ENCODE measurements at places on chromosomes 4 and X.

GRCh38 chr4:104123021-104123420, 371.7 kb downstream of the CXXC4 start:
- H3K36me3 ChIP-seq, result no peaks in the 10 kb centered on the region
- no peak overlapping the region for H3K27ac ChIP-seq
- no peaks in the 10 kb centered on the region for H3K27me3 ChIP-seq
- DNase-seq, result no peak
- H3K4me3 ChIP-seq, result no peak overlapping the region

DNA sequence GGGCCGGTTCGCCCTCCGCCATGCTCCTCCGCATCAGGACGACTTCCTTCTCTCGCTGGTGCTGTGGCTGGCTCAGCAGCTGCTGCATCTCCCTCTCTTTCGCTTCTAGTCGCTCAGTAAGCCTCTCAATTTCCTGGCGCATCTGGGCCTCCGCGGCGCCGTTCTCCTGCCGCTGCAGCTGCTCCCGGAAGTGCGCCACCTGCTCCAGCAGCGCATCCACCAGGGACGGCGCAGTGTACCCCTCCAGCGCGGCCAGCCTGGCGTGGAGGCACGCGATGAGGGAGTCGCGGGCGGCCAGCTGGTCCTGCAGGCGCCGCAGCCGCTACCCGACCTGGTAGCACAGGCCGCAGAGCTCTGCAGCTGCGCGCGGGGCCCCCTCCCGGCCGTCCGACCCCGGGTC, 97.4 kb upstream of the MED14 start:
- H3K36me3 ChIP-seq, result no peaks in the 10 kb centered on the region
- H3K27me3 ChIP-seq, result no peaks in the 10 kb centered on the region
- no peak overlapping the region for H3K4me3 ChIP-seq
- no peak overlapping the region for H3K27ac ChIP-seq

DNA sequence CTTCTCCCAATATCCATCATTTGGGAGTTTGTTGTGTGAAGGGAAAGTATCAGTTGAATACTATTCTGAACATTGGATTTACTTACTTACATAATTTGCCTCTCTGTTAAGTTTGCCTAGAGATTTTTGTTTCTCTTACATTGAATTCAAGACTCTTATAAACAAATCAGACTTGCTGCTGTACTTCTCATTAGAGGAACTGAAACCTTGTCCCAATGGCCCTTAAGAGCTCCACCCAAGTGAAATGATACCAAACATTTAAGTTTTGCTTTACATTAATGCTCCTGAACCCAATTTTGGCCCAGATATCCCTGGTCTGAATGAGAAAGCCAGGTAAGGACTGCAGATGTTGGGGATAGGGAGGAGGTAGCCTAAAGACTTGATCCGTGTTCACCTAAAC, 32.0 kb downstream of the HAND2 start:
- DNase-seq, result no peak
- no peaks in the 10 kb centered on the region for H3K4me1 ChIP-seq
- no peaks in the 10 kb centered on the region for H3K27me3 ChIP-seq
- no peaks in the 10 kb centered on the region for H3K36me3 ChIP-seq

DNA sequence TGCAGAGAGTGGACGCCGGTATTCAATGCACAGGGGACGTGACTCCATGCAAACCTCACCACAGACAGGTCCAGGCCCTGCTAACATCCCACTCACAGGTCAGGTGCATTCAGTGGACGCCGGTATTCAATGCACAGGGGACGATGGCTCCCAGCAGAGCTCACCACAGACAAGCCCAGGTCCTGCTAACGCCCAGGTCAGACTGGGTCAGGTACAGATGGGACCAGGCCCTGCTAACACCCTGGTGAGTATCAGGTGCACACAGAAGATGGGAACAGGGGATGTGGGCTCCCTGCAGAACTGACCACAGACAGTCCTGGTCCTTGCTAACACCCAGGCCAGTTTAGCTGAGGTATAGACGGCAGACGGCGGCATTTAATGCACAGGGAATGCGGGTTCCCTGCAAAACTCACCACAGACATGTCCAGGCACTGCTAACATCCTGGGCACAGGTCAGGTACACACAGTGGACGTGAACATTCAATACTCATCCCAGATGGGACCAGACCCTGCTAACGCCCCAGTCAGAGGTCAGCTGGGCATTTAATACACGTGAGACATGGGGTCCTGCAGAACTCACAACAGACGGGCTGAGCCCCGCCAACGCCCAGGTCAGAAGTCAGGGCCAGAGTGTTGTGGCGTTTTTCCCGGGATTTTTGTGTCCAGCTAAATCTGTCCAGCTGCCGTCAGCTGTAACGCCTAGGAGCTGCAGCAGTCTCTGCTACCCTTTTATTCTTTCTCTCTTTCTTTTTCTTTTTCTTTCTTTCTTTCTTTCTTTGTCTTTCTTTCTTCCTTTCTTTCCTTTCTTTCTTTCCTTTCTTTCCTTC, 99.2 kb downstream of the SHOX start:
- no peak overlapping the region for H3K27ac ChIP-seq
- no peaks in the 10 kb centered on the region for H3K27me3 ChIP-seq
- H3K4me3 ChIP-seq, result no peak overlapping the region
- H3K4me1 ChIP-seq, result no peaks in the 10 kb centered on the region
- H3K36me3 ChIP-seq, result no peaks in the 10 kb centered on the region

DNA sequence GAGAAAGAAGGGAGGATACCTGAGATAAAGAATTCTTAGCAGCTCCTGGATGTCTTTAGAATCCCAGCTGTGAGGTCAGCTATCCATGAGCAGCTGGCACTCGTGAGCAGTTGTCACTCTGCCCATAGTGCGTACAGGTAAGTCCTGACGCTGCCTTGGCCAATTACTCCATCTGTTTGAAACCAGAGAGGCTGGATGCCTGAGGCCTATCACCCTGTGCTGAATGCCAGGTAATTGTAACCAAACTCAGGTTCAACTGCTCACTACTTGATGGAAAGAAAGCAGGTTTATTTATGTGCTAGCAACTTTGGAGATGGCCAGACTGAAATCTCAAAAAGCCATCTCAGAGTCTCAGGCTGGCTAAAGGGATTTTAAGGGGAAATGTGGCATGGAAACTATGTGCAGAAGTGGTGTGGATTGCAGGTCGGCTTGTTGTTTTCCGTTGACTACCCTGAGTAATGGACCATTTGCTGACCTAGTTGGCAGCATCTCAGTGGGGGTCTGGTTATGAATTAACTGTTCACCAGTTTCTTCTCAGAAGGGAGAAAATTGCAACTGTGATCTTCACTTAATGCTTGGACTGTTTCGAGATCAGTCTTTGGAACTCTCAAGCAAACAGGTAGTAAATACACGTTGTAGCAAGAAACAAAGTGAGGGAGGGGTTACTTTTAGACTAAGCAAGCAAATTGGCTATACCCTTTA, 1614.0 kb upstream of the PCDH10 start:
- H3K4me1 ChIP-seq, result no peaks in the 10 kb centered on the region
- H3K27me3 ChIP-seq, result no peaks in the 10 kb centered on the region
- DNase-seq, result no peak
- no peak overlapping the region for H3K27ac ChIP-seq

DNA sequence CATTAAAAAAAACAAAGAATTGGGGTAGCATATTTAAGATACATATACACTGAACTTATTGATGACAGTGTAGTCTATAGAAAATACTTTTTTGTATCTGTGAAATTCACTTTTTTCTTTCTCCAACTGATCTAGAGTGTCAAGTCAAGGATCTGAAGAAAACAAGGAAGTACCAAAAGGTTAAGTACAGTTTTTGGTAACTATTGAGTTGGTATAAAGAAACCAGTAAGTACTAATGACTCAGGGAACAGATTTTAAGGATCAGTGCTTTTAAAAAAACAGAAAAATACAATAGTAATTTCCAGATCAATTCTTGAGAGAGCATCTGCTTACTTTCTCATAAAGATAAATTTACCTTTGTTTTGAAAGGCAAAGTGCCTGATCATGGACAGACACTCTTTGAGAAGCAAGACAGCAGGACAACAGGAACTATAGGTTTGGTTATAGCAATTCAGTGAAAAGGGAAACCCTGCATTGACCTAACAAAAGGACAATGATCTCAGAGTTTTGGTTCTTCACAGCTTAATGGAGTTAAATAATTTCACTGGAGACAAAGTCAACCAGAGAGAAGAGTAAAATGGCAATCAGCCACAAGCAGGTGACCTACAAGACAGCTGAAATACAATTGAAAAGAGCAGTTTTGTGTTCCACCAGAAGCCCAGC, 23.4 kb downstream of the TRMT10A start:
- H3K4me3 ChIP-seq, result no peak overlapping the region
- H3K4me1 ChIP-seq, result no peaks in the 10 kb centered on the region
- no peaks in the 10 kb centered on the region for H3K27me3 ChIP-seq
- no peak overlapping the region for H3K27ac ChIP-seq

DNA sequence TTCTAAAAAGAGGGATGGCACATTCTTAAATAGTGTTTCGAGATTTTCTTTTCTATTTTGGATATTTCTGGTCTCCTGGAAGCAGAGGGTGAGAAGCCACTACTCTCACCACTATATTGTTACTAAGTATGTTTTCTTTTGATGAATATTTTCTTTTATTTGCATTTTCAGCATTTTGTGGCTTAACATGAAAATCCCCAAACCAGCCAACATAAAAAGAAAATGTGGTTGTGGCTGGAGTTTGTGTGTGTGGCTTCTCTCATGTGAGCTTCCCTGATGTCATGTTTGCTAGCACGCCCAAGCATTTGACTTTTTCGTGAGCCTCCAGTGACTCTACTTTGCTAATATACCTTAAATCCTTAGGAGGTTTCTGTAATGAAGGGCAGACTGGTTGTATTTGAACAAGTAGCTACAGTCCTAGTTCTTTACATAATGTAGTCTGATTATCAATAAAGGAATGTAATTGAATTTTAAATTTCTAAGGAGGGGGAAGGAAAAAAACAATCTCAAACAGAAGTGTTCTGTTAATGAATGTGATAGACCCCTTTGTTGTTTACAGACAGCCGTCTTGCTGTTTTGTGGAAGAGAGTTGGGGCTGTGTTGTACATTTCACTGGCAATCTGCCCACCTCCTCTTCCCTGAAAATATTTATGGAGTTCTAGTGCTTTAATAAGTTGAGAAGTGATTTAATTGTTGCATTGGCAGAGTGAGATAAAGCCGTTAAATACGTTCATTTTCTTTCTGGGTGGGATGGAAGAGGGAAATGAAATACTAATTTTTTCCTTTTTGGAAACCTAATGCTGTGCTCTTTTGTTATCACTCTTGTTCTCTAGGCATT, 114.6 kb downstream of the ARHGAP10 start:
- no peak overlapping the region for H3K4me3 ChIP-seq
- H3K27me3 ChIP-seq, result no peaks in the 10 kb centered on the region
- DNase-seq, result no peak
- no peaks in the 10 kb centered on the region for H3K36me3 ChIP-seq
- no peaks in the 10 kb centered on the region for H3K4me1 ChIP-seq

DNA sequence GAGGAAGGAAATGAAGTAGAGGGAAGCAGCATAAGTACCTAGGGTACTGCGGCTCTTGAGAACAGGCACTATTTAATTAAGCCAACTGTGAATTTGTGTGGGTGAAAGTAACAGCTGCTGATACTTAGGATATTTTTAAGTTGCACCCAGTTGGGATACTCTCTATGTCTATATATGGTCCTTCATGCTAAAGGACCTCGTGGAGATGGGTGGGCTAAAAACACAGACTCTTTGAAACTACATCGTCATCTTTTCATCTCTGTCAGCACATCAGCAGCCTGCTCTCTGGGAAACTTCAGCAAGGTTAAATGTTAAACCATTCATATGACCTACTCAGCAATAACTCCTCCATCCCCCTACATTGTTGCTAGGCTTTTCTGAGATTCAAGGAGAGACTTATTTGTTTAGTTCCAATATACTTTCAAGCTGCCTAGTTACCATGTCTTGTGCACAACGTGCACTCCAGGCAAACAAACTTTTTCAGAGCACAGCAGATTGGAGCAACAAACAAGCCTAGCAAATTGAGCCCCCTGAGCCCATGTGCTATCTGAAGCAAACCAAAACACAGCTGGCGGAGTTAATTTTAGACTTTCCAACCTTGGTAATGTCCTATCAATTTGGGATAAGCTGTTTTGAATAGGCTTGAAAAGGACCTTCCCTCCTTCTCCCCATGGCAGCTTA, 6.2 kb upstream of the MOB1B start:
- H3K4me3 ChIP-seq, result no peak overlapping the region
- no peaks in the 10 kb centered on the region for H3K27me3 ChIP-seq
- DNase-seq, result no peak
- no peak overlapping the region for H3K27ac ChIP-seq
- H3K36me3 ChIP-seq, result no peaks in the 10 kb centered on the region

- no peaks in the 10 kb centered on the region for H3K27me3 ChIP-seq
- no peaks in the 10 kb centered on the region for H3K4me1 ChIP-seq
- no peak overlapping the region for H3K4me3 ChIP-seq
- no peaks in the 10 kb centered on the region for H3K36me3 ChIP-seq
- H3K27ac ChIP-seq, result peak overlapping the region; percentile 13
- no peak for DNase-seq
Observed at GRCh38 chr4:176492646-176493302, 173.0 kb downstream of the SPCS3 start.

Measured in uterus (tissue), 4 donors.